ENCODE measurements at places on chromosomes 2 and 18. TPM values are rescaled to one million over a fixed set of nuclear protein-coding genes. Genes with fewer than 3 reads are reported as not detected.

The MC4R gene
- 0.33 TPM for polyA plus RNA-seq

The SATB2 gene
- 17.2 TPM for polyA plus RNA-seq

The CHRND gene
- 0.85 TPM for polyA plus RNA-seq

The NPPC gene
- 1.1 TPM for polyA plus RNA-seq

The SETBP1 gene
- 31.7 TPM for polyA plus RNA-seq

The DNAJC5G gene
- polyA plus RNA-seq: 1.4 TPM

The ZNG1B gene
- 49.2 TPM for polyA plus RNA-seq

The EPB41L3 gene
- polyA plus RNA-seq: 63.1 TPM

The COPS8 gene
- 81.0 TPM for polyA plus RNA-seq

The KLHL30 gene
- 0.34 TPM for polyA plus RNA-seq

The MC2R gene
- not detected for polyA plus RNA-seq

The ATG4B gene
- polyA plus RNA-seq: 75.6 TPM

The NETO1 gene
- 1.6 TPM for polyA plus RNA-seq

The CKAP2L gene
- polyA plus RNA-seq: 15.3 TPM

The TSPYL6 gene
- not detected for polyA plus RNA-seq
